Endothelial cell (in vitro differentiated cells): ENCODE measurements at places on chromosomes 5 and 9.

DNA sequence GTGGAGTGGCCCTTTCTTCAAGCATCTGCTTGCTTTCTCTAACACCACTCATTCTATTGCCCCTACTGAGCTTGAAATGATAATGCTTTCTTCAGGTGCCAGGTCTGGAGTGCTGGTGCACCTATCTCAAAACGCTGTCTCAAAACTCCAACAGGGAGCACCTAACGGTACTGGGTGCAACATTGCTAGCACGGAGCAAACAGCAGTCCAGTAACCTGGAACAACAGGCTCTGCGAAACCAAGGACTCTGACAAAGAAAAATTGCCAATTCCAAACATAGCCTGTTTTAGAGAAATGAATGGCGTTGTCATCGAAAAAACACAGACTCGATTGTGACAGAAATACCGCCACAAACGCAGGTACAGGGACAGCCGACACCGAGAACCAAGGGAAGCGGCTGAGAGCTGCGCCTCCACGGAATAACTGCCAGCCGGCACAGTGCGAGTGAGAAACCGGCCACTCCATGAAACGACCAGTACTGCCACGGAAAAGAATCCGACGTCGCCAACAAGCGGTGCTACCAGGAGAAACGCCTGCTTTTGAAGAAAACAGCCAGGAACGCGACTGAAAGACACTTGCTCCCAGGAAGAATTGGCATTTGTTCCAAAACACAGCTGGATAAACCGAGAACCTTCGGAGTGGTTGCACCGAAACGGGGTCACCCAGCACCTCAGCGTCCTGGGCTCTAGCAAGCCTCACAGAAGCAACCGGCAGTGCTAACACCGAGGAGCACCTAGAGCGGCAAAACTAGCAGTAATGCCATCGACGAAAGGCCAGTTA, 3.1 kb downstream of the ANXA2R start:
- DNase-seq = peak; percentile 25

GRCh38 chr9:137788561-137789294, 88.9 kb upstream of the CACNA1B start:
- no peak for DNase-seq

DNA sequence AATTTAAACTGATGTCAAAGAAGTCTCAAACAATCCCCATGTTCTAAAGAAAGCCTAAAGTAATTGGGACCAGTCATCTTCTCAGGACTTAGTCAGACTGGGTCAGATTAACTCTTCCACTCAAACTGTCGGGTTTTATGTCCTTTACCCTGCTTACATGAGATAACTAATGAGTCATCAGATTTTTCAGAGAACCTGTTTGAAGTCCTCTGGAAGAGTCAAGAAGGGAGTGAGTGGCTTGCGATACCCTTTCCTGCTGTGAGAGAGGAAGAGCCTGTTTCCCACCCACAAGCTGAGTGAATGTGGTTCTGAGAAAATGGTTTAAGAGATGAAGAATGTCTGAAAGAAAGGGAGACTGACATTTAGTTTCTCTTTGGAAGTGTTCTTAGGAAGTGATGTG, 1866.7 kb upstream of the C9orf72 start:
- DNase-seq = no peak

- DNase-seq = no peak
These were observed 27.2 kb upstream of the ELL2 start for GRCh38 chr5:95988877-95989276.

- no peak for DNase-seq
These were observed 105.8 kb upstream of the PCSK1 start for GRCh38 chr5:96538808-96539250.

- no peak for DNase-seq
These were observed 107.5 kb downstream of the NDFIP1 start for GRCh38 chr5:142215915-142216681.

DNA sequence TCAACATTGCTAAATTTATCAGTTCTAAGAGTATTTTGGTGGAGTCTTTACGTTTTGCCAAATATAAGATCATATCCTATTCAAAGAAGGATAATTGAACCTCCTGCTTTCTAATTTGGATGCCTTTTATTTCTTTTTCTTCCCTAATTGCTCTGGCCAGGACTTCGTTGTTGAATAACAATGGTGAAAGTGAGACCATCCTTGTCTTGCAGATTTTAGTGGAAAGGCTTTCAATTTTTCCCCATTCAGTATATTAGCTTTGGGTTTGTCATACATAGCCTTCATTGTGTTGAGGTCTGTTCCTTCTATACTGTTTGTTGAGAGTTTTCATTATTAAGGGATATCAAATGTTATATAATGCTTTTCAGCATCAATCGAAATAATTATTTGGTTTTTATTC, 1974.2 kb upstream of the ACO1 start:
- no peak for DNase-seq

DNA sequence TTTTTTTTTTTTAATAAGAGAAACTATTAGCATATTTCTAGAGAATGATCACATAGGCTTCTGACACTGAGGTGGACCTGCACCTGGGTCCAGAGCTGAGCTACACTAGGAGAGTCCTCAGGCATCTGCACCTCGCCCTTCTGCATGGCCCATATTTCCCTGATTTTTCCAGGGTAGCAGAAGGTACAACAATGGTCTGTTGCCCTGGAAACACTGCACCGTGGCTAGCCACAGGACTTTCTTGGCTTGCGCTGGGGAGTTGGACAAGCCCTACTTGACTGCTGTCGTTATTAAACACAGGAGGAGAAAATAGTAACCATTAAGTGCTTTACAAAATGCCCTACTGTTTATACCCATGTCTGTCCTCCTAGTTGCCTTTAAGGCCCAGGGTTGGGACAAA, 615.7 kb upstream of the MEF2C start:
- no peak for DNase-seq

DNA sequence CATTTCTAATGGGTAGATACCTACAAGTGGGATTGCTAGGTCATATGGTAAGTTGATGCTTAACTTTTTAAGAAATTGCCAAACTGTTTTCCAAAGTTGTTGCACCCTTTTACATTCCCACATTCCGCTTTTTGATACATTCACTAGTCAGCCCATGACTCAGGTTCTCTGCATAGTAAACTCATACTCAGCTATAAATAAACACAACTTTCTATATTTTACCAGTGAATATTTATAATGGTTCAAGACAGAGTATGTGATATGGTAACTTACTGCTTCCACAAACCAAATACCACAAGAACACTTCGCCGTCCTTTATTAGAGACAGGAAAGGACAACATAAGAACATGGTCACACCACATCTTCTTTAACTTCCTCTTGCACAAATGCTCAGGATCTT, 54.0 kb downstream of the PLPP1 start:
- no peak for DNase-seq

DNA sequence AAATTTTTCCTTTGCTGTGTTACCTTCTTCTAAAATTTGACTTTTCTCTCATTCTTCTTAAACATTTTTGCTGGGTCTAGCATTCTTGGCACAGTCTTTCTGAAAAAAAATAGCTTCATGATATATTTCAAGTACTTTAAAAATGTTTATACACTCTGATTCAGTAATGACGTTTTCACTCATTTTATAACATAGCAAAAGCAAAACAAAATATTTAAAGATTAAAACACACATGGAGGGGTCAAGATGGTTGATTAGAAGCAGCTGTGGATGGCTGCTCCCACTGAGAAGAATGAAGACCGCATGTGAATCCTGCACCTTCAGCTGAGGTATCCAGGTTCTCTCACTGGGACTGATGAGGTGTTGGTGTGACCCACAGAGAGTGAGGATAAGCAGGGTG, 188.2 kb downstream of the SGCD start:
- no peak for DNase-seq

DNA sequence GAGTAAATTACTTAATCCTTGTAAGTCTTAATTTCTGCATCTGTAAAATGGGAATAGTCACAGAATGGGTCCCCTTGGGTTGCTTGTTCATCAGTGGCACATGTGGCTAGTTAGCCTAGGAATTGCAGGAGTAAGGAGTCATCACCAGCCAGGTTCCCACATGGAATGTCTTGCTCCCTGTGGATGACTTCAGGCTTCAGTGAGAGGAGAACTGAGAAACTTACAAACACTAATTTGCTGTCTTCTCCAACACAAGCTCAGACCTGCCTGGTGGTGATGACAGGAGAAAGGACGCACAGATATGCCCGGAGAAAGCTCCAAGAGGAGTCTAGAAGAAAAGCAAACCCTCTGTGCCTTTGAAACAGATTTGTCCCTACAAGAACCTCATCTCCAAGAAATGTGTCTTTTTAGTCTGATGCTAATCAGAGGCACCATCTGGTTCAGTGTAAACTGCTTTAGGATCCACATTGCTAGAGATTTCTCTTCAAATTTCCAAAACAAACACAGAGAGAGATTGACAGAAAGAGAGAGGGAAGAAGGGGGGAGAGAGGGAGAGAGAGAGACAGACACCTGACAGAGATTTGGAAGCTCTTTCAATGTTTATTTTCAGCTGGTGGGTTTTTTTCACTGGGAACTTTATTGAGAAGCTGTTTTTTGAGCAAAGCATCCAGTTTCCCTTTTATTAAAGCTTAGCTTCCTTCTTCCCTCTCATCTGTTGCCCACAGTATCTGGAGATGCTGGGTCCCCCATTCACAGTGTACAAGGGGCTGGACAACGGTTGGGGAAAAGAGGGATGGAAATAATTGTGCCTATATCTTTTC, 128.3 kb downstream of the DOCK2 start:
- DNase-seq = no peak

DNA sequence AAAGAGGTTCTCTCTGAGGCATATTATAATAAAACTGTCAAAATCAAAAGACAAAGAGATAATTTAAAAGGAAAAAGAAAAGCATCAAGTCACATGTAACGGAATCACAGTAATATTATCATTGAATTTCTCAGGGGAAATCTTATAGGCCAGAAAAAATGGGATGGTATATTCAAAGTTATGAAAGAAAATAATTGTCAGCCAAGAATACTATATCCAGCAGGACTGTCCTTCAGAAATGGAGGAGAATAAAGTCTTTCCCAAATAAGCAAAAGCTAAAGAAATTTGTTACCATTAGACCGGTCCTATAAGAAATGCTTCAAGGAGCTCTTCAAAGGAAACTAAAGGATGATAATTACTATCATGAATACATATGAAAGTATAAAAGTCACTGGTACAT, 342.0 kb upstream of the GRAMD2B start:
- DNase-seq = no peak

- DNase-seq = no peak
These were observed 656.8 kb upstream of the DMAC1 start for GRCh38 chr9:8456344-8456743.

DNA sequence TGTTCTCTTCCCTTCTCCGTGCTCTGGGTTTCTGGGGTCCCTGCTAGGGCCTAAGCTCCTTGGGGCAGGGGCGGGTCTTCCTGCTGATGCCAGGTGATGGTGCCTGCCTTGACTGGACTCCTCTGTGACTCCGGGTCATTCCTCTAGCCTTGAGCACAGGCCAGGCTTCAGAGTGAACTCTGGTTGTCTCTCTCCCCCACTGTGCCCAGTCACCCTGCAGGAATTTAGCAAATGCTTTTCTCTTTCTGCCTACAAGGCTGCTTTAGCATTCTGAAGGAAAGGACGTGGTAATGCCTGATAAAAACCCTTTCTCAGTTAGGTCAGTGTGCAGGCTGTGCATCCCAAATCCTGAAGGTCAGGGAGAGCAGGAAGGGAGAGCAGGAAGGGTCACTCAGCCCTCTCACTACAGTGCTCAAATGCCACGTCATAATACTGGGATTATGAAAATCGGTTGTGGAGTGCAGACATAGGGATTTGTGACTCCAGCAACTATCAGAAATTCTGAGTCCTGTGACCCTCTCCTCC, 2.7 kb downstream of the CXCL14 start:
- no peak for DNase-seq

GRCh38 chr9:108411632-108412031, 444.2 kb downstream of the ACTL7B start:
- DNase-seq = no peak
